GM12865 (cell line): ENCODE measurements at places on chromosomes 7 and 10.
A peak's percentile ranks its signal among the peaks of the same experiment; 100 is the strongest.

DNA sequence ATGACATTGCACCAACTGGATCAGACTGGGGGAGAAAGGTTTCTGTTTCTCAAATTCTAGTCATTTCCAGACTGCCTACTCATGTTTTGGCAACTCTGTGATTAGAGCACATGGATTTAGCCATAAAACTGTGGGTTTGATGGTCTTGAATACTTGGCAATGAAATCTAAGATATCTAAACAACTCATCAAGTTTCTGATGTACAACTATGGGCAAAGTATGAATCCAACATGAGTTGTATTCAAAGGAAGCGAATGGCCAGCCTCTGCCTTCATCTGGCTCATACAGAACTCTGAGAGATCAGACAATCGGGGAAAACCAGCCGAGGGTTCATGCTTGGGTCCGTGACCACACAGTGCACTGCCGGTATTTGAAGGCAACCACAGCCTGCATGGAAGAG, 144.3 kb downstream of the ADAM12 start:
- no peak for DNase-seq

- no peak for DNase-seq
These were observed 30.7 kb upstream of the TRIL start for GRCh38 chr7:28988810-28989209.

DNA sequence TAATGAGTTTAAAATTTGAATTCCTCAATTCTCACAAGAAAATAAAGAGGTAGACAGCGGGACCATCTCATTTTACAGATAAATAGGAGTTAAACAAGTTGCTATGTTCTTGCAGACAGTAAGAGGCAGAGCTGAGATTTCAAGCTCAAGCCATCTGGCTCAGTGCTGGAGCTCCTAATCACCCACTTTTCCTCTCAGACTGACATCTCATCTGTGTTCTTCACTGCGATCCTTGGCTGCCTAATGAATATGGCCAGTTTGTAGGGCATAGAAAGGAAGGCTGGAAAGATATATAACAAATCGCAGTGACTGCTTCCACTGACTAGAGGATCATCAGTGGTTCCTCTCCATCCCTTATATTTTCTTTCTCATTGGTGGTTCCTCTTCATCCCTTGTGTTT, 151.2 kb downstream of the MPP7 start:
- no peak for DNase-seq

DNA sequence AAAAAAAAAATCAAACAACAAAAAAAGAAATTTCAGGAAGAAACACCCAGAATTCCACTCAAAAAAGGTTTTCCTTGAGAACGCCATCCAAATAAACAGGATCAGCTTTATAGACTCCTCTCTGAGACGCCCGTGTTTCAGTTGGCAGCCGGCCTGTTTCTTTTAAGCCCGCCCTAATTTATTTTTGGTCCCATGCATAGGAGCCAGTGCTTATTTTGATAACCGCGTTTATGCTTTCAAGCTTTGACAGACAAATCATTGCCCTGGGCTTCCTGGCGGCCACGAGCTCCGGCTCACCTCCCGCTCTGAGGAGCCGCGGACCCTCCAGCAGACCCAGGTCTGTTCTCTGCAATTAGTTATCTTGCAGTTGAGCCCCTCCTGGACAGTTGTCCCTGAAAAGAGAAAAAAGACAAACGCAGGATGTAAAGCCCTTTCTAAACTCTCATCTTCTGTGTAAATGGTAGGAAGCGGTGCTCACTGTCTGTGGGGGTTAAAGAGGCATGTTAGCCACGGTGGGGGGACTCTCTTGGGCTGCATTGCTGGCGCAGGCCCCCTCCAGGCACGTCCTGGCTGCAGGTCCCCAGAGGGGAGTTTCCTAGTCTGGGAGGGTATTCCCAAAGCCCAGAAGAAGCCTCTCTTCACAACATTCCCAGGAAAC, 22.2 kb upstream of the UNCX start:
- no peak for DNase-seq

DNA sequence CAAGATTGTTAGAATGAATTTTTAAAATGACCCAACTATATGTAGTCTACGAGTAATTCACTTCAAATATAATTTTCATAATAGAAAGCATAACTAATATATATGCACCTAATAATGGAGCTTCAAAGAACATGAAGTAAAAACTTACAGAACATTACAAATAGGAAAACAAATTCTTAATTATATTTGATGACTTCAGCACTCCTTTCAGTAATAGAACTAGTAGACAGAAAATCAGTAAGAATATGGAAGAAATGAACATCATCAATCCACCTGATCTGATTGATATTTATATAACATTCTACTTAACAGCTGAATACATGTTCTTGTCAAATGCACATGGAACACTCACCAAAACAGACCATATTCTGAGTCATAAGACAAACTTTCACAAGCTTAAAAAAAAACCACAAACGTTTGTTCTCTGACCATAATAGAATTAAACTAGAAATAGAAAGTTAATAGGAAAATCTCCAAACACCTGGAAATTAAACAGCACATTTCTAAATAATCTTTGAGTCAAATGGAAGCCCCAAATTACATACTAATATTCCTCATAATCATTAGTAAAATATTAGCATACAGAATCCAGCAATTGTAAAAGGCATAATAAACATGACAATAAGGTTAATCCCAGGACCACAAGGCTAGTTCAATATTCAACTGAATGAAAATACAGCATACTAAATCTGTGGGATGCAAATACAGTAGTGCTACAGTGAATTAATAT, 48.0 kb downstream of the BRAF start:
- peak; percentile 68 for DNase-seq

GRCh38 chr10:116270771-116271592, 2.0 kb downstream of the GFRA1 start:
- no peak for DNase-seq

DNA sequence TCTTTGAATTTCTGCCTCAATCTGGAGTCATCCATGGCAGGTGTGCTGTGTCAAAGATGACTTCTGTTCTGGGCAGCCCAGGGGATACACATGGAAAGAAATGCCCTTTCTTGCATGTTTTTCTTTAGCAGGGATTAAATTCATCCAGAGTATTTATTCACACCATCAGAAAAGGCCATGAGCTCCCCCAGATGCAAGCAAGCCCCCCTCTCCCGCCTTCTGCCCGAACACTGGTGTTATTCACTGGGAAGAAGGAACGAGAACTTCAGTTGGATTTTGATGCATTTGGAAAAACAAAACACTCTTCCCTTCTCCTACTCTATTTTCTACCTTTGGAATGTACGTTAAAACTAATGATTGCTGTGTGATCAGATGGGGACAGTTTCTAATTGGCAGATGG, 1.4 kb downstream of the PLPP4 start:
- no peak for DNase-seq

DNA sequence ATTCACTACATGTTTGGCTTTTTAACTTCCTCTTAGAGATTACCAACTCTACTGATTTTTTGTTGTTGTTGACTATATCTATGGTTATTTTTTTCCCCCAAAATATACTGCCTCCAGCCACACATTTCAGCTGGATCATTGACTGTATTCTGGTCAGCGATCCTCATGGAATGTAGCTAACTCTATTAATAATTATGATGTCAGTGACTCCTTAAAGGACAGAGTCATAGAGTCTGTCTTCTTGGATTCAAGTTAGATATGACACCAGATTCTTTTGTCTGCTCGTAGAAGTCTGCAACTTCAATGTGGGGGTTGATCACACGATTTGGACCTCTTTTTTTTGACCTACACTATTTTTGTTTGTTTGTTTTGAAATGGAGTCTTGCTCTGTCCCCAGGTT, 33.2 kb downstream of the UBN2 start:
- no peak for DNase-seq

- peak; percentile 52 for DNase-seq
These were observed 61.0 kb downstream of the MPP7 start for GRCh38 chr10:28241741-28242399.

DNA sequence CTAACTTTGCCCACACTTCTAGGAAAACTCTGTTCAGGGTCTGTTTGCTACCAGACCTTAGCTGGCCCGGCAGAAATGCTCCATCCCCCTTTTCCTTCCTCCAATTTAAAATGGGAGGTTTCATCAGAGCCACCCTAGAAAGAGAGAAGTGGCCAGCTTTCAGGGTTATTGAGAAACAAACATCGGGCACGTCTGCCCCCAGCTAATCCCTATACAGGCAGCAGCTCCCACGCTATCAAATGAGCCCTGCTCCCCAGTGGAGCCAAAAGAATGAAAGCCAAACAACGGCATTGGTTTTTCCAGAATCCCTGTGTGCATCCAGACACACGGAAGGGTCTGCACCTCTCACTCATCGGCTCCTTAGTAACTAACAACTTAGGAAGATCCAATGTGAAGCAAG, 132.5 kb downstream of the GRID1 start:
- DNase-seq = no peak

- DNase-seq = no peak
These were observed 1.8 kb downstream of the CYP2E1 start for GRCh38 chr10:133528845-133529575.

DNA sequence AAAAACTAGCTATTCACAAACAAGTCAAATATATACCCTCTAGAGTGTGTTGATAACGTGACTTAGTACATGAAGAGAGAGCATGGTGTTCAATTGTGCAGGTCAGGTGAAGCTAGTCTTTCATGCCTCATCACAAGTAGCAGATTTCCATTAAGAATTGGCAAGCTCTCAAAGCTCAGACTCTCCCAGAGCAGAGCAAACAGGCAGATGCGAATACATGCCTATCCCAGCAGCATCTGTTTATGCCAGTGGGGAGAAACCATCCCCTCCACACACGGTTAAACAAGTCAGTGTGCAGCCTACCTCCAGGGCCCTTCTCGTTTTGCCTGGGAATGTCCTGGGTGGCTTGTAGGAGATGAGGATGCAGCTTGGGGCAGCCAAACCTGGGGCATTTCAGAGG, 532.5 kb upstream of the C7orf33 start:
- no peak for DNase-seq

GRCh38 chr10:62689712-62690111, 114.8 kb upstream of the ADO start:
- peak; percentile 58 for DNase-seq

- no peak for DNase-seq
These were observed 169.9 kb downstream of the SKIDA1 start for GRCh38 chr10:21355591-21356011.

DNA sequence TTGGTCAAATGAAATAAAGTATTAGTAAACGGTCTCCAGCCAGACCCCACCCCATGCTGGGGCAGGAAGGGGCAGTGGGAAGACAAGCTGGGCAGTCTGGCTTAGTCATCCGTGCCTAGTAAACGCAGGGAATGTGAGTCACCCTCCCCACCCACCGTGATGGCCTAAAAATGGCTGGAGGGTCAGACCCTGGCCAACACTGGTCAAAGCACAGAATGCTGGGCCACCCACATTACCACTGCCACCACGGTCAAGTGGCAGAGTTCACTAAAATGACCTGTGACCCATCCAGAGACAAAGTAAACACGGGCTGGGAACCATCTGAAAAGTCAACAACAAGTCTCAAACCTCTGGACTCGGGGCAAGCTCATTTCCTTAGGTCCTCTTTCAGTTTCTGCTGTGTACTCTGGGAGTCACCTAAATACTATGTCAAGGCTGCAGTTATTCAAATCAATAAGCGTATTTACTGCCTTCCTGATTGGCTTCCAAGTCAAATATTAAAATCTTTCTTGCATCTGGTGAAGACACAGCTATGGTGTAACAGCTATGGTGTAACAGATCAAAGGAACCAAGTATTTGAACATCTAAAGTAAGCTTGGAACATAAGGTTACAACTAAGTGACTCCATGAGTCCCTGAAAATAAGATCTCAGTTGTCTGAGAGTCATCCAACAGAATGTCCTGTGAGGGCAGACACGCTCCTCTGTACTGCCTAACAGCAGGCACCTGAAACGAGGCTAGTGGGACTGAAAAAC, 3.0 kb downstream of the ZFAND2A start:
- DNase-seq = no peak

- DNase-seq = no peak
These were observed 19.4 kb downstream of the SPAM1 start for GRCh38 chr7:123944395-123944794.

GRCh38 chr7:148598351-148598750, 7.8 kb downstream of the C7orf33 start:
- DNase-seq = no peak

DNA sequence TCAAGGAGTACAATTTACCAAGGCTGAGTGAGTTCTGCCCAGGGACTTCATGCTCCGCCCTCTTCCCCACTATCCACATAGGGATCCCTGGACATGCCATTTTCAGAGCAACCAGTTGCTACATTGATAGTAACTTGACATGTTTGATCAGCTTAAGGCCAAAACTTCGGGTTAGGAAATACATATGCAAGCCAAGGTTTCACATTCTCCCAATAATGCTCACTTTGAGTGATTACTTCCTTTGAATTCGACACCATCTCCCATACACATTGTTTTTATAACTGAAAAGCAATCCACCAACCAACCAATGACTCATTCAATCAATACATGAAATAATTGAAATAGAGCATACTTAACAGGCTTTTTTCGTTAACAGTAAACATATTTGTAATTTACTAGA, 137.9 kb downstream of the GLI3 start:
- no peak for DNase-seq

GRCh38 chr10:48404646-48405045, 98.2 kb downstream of the MAPK8 start:
- DNase-seq = no peak

- DNase-seq = peak; percentile 79
These were observed 690 bp downstream of the SEPTIN7 start for GRCh38 chr7:35801392-35802101.

DNA sequence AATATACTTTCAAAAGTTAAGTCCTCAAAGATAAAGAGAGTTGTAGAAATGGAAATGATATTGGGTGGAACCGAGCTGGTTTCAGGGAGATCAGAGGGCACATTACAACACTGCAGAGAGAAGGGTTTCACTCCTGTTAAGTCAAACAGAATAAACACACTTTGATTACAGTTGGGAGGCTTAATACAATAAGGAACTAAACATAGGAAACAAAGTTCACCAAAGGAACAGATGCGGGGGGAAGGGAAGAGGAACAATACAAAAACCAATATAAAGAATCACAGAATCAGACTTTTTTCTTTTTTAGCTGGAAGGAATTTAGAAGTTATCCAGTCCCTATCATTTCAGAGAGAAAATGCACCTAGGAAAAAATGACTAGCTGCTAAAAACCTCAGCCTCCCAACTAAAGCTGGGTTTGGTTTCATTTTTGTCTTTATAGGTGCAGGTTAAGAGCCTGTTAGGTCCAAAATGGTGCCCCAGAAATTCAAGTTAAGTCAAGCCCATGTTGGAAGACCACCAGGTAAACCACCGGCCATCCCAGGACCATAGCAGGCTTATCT, 81.9 kb downstream of the DNMBP start:
- no peak for DNase-seq

DNA sequence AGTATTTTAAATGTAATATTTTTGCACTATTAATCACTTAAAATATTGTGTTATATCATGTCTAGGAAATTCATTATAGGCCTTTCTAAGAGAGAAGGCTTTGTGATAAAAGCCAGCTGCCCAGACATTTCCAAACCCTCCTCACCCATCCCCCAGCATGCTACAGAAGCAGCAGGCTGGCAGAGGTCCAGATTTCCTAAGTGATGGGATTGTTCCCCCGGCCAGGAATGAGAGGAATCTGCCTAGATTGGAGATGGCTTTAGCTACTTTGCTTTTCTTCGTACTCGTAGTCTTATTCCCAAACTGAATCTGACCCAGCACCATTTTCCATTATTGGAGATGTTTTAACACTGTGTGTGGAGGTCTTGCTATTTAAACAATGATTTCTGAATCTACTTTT, 29.4 kb downstream of the CDK14 start:
- DNase-seq = no peak
